Suprapubic skin (tissue), 4 donors: ENCODE measurements at places on chromosomes 12 and 14. TPM values are rescaled to one million over a fixed set of nuclear protein-coding genes. Genes with fewer than 3 reads are reported as not detected.

- DNase-seq: no peak
These were observed at the start of gene MYF5 for GRCh38 chr12:80716696-80717469. MYF5 (plus strand) TSS chr12:80716912; CDS start chr12:80717064, 152 bp downstream.

GRCh38 chr12:103561174-103561573 is 25.9 kb upstream of the STAB2 start:
- no peak for DNase-seq

DNA sequence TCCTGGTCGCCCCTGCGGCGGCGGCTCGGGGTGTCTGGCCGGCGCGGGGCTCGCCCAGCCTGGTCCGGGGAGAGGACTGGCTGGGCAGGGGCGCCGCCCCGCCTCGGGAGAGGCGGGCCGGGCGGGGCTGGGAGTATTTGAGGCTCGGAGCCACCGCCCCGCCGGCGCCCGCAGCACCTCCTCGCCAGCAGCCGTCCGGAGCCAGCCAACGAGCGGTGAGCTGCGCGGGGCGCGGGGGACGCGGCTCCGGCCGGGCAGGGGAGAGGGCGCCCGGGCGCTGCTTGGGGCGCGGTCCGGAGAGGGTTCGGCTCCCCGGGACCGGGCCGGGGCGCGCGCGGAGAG is at the start of gene LGALS3:
TSS of gene LGALS3 (plus strand) at position 167 of the 342 bp plus-strand sequence. CDS start 8,122 bp downstream, outside the sequence.
- peak; percentile 88 for DNase-seq

GRCh38 chr12:122946690-122947341 is 19.4 kb downstream of the ABCB9 start:
- DNase-seq: peak; percentile 98

DNA sequence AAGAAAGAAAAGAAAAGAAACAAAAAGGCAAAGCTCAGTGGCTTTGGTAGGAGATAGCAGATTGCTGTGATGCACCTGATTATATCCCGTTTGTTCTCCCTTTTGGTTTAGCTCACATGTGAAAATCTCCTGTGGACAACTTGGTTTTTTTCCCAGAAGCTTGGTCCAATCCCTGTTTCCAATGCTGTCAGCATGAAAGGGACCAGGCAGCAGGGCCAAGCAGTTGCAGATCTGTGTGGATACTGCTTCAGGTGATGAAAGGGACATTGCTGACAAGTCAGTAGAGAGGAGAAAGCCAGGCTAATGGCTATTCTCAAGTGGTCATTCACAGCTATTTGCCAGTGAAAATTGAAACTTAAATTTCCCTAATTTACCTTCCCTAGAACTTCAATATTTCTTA is 18.8 kb upstream of the SLCO1A2 start:
- no peak for DNase-seq

- DNase-seq: no peak
These were observed 105.7 kb downstream of the PLEKHA5 start for GRCh38 chr12:19234981-19235871.

DNA sequence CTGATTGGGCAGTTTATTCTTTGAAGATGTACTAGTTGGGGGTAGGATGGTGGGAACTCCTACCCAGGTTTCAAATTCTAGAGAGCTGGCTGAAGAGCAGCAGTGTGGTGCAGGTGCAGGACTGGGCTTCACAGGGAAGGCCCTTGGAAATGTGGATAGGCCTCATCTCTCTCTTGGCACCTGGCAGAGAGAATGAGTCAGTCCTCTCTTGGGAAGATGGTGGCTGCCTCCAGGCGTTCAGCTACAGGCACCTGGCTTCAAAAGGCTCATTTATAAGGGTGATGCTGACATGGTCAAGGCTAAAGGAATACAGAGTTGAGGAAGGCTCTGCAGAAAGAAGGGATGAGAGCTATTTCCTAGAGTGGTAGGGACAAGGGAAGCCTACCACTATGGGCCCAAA is 179.7 kb upstream of the VASH1 start:
- DNase-seq: no peak

- DNase-seq: no peak
These were observed 34.2 kb upstream of the PRMT8 start for GRCh38 chr12:3456809-3457208.

DNA sequence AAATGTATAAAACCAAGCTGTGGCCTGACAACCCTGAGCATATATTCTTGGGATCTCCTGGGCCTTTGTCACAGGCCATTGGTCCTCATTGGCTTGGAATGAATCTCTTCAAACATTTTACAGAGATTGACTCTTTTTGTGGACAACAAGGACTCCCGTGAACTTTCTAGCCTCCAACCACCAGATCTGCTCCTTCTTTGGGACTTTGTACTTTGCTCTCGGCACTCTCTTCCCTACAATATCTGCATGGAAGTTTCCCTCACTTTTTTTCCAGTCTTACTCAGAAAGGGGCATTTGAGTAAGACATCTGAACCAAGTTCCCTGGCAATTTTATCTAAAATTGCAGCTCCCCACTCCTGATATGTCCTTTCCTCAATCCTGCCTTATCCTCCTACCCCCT is 158.8 kb downstream of the PHLDA1 start:
- no peak for DNase-seq

The GZMH gene
- total RNA-seq: not detected

The P2RX2 gene
- not detected for total RNA-seq

The PLXNC1 gene
- total RNA-seq: 30.9 TPM

The LTB4R2 gene
- total RNA-seq: 168 TPM
